ENCODE measurements at places on chromosomes 12 and 14.

DNA sequence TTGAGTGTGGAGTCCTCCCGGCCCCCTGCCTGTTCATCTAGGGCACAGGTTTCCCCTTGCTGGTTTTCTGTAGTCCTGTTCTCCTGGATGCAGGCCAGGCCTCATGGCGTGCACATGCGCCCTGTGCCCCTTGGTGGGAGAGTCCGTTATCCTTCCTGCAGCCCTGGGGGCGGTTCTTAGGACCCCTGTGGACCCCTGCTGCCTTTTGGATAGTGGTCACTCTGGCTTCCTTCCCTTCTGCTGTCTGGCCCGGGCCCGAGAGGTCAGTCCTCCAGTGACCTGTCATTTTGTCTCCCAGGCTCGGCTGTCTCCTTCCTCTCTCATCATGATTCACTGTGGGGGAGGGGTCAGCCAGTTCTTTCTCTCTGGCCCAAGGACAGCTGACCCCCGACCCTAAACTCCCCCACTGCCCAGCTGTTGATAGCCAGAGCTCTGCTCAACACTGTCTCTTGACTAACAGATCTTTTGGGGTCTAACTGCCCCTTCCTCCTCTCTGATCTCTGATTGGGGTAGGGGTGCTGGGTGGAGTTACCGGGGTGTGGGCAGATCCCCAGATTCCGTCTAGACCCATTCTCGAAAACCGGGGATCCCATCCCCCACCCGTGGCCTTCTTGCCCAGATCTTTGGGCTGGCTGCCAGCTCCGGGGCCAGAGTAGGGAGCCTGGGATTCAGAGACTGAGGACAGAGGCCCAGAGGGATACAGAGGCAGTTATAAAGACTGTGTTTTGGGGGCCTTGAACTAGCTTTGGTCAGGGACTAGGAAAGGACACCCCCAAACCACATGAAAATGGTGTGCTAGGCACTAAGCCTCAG is 7.0 kb downstream of the CCND2 start:
- DNase-seq: no peak

GRCh38 chr12:93883436-93884154 is 206.4 kb downstream of the CRADD start:
- DNase-seq: peak; percentile 65

- no peak for DNase-seq
These were observed 13.2 kb downstream of the RASSF8 start for GRCh38 chr12:25971654-25972041.

- no peak for DNase-seq
These were observed 24.5 kb downstream of the SETD1B start for GRCh38 chr12:121828306-121828705.

DNA sequence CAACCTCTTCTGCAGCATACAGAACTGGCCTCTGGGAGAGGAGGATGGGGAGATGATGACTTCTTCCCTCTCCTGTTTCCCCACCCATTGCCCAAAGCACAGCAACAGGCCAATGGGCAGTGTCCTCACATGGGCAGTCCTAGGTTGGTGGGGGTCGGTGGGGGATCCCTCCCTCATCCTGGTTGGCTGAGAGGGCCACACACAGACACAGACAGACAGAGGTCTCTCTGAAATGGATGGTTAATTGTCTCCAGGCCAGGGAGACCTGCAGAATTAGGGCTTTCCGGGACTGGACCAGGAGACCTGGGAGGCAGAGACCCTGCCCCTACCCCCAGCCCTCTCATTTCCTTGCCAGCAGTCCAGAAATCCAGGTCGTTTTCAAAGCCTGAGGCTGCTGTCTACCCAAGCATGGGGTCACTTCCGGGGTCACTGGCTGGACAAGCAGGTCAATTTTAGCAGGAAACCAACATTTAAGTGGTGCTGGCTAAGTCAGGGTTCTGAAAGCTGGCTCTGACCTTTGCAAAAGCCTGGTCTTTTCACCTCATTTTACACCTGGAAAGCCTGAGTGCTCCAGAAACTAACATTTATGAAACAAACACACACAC is 48.6 kb upstream of the TBX3 start:
- DNase-seq: no peak

DNA sequence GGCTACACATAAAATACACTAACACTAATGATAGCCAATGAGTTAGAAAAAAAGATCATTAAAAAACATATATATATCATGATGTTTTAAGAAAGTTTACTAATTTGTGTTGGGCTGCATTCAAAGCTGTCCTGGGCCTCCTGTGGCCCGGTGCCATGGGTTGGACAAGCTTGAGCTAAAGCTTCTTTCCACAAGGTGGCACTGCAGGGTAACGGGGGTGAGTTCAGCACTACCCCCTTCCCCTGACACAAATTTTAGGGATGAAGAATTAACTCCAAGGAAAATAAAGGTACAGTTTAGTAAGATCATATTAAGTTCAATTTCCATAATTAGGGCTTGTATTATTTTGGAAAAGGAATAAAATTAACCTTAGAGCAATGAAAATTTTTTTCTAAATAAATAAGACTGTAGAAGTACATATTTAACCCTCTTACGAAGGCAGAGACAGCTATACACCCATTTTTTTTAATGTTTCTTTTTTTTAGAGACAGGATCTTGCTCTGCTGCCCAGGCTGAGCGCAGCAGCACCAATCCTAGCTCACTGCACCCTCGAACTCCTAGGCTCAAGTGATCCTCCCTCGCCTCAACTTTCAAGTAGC is 38.9 kb downstream of the PPP1R13B start:
- DNase-seq: no peak

- no peak for DNase-seq
These were observed 863 bp downstream of the DENND5B start for GRCh38 chr12:31589904-31590641.

DNA sequence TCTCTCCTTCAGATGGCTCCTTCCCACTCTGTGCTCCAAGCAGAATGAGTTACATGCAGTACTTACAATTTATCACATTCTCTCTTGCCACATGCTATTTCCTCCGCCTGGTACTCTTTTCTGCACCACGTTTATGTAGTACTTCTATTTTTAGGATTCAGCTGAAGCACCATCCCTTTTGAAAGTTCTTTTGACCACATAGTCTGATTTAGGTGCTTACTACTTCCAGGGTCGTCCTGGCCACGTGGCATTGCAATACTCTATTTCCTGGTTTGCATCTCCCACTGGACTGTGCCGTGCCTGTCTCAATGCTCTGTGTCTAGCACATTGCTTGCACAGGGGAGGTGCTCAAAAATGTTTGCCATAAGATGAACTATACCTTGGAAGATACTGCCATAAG is 16.3 kb upstream of the TBC1D30 start:
- no peak for DNase-seq

DNA sequence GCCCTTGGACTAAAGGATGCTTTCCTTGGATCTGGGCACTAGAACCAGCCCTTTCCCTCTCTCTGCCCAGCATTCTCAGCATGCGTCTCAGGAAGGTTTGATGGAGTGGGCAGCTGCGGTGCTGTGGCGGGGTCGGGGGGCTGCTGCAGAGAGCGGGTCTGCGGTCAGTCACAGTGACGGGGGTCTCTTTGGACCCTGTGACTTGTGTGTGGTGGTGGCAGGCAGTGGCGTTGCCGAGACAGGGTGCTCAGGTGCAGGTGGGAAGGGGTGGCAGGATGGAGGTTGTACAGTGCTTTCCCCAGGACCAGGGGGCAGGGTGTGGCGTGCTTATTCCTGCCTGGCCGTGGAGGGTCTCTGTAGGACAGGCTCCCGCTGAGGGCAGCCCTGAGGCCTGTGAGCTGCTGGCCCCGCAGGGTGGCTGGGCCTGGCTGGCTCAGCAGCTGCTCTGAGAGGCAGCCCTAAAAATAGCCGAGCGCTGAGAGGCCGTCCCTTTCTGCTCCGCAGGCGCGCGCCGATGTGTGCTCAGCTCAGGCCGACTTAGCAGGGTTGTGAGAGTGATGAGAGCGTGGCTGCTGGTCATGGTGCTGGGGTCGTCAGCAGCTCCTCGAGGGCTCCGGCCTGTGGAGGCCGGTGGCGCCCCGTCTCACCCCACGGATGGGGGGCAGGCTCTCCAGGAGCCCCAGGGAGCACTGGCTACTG is 9.7 kb downstream of the PACS2 start:
- no peak for DNase-seq

GRCh38 chr14:52060080-52060479 is 8.8 kb downstream of the NID2 start:
- no peak for DNase-seq

GRCh38 chr12:13149411-13149810 is 45.9 kb upstream of the GSG1 start:
- DNase-seq: no peak

GRCh38 chr14:72745546-72745945 is 148.4 kb downstream of the DPF3 start:
- peak; percentile 46 for DNase-seq

DNA sequence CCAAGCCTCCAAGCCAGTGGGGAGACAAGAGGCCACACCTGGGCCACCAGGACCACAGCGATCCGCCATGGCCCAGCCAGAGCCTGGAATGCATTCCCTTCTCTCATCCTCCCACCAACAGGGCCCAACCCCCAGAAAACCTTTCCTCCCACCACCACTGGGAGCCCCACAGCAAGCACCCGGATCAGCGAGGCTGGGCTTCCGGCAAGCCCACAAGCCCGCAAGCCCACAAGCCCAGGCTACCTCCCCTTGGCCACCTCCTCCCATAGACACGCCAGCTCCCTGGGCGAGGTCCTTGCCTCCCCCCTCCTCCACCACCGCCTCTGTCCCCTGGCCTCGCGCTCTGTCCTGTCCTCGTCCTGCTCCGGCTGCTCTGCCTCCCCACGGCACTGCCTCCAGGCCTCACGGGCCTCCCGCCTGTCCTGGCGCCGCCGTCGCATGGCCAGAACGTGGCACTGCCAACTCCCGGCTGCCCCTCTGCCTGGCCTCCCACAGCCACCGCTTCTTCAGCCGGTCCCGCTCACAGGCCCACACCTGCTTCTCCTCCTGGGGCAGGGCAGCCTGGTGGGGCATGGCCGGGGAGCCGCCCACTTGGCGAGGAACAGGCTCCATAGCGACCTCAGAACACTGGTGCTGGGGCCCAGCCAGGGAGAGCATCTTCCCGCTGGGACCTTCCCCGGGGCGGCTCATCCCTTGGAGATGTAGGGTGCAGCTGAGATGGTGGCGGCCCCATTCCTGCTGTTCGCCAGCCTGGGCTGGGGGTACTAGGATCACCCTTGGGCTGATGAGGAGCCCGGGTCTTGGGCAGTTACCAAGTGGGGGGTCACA is 5.6 kb downstream of the CDK2AP1 start:
- DNase-seq: no peak

GRCh38 chr12:108060903-108061302 is 68.2 kb upstream of the WSCD2 start:
- DNase-seq: no peak

- no peak for DNase-seq
These were observed 723.4 kb downstream of the TRHDE start for GRCh38 chr12:72995616-72996015.

DNA sequence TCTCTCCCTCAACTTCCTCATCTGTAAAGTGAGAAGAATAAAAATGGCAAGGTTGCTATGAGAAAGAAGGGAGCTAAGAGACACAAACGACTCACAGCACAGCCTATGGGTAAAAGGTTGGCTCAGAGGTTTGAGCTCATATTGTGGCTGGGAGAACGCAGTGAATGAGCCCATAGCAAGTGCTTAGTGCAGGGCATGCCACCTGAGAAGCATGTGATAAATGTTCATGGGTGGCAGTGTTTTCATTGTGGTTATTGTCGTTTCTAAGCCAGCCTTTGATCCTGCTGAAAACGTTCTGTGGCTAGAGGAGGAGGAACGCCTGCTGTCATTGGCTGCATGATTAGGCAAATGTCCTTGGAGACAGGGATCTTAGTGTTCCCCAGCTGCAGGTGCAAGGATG is 150.4 kb downstream of the KSR2 start:
- DNase-seq: no peak

DNA sequence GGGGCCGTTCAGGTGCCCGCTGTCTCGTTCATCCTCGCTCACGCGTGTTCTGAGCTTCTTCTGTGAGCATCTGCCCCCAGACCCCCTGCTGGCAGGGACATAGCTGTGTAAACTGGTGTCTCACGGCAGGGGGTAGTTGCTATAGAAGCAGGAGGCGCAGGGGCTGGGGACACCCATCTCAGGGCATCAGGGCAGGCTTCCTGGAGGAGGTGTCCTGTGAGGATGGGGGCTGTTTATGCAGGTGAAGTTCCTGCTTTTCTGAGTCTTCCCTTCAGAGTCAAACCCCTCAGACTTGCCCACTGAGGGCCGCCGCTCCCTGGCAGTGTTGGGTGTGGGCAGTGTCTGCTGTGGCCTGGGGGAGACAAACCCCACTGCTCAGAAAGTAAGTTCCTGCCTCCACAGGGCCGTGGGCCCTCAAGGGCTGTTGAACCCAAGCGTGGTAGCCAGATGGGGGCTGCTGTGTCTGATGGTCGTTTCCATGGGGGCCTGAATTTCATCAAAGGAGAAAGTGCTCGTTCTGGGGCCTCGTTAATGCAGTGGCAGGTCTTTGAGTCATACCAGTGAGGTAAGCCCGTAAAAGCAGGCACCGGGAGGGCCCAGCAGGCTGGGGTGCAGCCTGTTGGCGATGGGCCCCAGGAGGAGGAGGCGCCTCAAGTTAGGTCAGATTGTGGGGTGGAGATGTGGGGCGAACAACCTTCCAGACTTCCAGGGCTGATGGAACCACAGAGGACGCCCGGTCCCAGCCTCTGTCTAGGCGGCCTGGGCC is 23.4 kb downstream of the KIF26A start:
- no peak for DNase-seq

GRCh38 chr12:93292731-93293566 is 84.8 kb upstream of the NUDT4 start:
- no peak for DNase-seq

DNA sequence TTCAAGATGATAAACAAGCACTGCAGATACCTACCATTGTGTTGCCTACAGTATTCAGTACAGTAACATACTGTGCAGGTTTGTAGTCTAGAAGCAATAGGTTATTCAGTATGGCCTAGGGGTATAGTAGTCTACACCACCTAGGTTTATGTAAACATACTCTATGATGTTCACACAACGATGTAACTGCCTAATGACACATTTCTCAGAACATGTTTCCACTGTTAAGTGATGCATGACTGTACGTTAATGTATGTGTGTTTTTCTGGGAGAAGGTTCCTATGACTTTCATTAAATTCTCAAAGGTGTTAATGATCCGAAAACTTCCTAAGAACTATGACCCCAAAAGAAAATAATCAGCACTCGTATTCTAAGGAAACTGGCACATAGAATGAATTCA is 20.9 kb upstream of the CALM1 start:
- no peak for DNase-seq

DNA sequence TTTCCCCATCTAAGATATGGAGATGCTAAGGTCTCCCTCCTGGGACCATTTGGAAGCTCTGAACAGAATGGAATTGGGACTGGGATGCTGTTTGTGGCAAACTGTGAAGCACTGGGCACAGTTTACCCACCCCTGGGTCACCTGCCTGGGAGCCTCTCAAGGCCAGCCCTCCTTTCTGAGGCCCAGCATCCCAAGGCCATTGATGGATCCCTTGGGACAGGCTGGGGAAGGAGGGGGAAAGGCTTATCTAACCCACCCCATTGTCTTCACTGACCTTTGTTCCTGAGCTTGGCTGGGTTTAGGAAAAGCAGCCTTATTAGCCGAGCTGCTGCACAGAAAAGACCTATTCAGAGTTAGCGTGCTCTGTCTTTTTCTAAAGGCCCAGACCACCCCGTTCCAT is 5.2 kb downstream of the CCDC85C start:
- no peak for DNase-seq

Measured in AG04449 (cell line).